LHCN-M2 (cell line): ENCODE measurements at places on chromosomes 16 and 17. TPM values are rescaled to one million over a fixed set of nuclear protein-coding genes. Genes with fewer than 3 reads are reported as not detected.

GRCh38 chr17:31527606-31528005 lies 136.1 kb downstream of the RAB11FIP4 start:
- DNase-seq, result no peak

DNA sequence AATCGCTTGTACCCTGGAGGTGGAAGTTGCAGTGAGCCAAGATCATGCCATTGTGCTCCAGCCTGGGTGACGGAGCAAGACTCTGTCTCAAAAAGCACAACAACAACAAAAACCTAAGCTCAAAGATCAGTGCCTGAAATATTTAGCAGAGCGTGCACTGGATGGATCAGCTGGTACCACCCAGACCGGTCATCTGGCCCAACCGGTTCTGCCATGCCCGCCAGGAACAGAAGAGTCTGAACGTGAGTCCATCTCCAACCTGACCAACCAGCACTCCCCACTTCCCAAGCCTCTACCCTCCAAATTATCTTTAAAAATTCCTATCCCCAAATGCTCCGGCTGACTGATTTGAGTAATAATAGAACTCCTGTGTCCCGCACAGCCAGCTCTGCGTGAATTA lies 1.5 kb upstream of the UQCC4 start:
- no peak for DNase-seq

DNA sequence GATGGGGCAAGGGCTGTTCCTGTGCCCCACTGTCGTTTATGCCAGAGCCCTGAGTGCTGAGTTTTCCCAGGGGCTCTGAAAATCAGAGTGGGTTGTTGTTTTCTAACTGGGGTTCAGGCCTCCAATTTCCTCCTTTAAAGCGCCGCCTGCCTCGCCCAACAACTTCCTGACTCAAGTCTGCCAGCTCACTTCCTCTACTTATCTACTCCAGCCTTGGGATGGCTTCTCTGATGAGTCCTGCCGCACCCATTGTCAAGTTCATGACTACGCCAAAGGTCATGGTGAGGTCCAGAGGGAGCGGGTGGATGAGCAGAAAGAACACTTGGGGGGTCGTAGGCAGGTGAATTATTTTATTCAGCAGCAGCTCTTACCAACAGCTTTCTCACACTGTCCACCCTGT lies 104.7 kb downstream of the UTP18 start:
- DNase-seq, result no peak

DNA sequence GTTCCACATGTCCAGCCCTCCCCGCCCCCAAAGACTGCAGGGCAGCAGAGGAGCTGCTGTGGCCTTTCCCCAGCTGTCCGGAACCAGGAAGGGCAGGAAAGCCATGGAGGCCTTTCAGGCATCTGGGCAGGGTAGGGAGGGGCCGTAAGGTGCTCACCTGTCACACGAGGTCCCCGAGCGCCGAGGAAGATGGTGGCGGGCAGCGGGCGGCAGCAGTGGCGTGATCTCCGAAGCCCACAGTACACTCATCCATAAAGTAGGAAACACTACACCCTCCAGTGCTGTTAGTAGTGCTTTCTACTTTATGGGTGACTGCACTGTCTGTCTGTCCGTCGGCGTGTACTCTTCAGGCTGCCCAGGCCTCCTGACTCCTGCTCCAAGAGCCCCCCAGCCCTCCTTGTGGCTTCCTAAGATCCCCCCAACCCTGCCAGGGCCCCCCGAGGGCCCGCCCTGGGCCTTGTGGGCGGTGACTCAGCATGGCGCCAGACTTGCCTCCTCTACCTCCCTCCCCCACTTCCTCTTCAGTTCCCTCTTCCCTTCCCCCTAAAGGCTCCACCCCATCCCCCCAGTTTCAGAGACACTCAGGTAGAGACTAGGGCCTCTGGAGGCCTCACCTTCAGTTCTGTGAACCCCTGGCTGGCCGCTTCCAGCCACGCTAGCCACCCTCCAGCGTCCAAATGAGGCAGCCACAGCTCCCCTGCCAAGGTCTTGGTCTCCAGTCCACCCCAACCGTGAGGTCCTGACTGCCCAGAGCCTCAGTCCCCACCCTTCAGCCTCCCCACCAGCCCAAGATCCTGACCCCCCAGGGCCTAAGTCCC lies 2.6 kb upstream of the TSPOAP1 start:
- no peak for DNase-seq

The KRT33A gene
- total RNA-seq, result not detected in 2 replicates

- no peak for DNase-seq
These were observed 72.1 kb downstream of the SLC5A11 start for GRCh38 chr16:24917891-24918290.

GRCh38 chr17:14320734-14321475 lies 20.0 kb downstream of the HS3ST3B1 start:
- no peak for DNase-seq

GRCh38 chr17:40510328-40510648 lies 8.9 kb upstream of the TNS4 start:
- peak; percentile 73 for DNase-seq

DNA sequence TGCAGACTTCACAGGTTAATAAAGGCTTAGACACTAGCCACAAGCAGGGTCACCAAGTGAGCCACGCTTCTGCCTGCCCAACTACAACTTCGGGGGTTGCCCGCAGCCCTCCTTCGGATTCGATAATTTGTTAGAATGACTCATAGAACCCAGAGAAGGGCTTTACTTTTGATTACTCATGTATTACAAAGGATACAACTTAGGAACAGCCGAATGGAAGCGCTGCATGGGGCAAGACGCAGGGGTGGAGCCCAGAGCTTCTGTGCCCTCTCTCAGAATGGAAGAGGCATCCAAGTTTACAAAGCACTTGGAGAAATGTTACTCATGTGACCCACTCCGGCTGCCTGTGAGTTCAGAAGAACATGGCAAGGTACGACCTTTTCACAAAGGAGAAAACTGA lies 7.5 kb upstream of the CDH5 start:
- DNase-seq, result peak; percentile 58

DNA sequence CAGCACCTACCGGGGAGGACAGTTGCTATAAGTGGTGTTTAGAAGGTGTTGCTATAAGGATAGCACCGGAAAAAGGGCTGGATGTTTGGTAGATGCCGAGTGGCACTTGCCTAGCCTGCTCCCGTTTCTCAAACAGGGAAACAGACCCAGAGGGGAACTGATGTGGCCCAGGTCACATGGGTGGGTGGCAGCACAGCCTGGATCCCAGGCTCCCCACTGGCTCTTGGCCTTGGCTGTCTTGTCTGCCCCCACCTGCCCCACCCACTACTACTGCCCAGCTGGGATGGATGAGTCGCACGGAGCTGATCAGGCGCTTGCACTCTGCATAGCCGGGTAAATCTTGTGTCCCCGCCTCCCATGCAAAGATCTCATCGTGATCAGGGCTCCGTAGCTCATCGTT lies 7.2 kb downstream of the SMTNL2 start:
- no peak for DNase-seq

The BAIAP3 gene
- total RNA-seq, result 0.46 and 0.51 TPM in 2 replicates

The GALNS gene
- 17.1 and 21.5 TPM in 2 replicates for total RNA-seq

DNA sequence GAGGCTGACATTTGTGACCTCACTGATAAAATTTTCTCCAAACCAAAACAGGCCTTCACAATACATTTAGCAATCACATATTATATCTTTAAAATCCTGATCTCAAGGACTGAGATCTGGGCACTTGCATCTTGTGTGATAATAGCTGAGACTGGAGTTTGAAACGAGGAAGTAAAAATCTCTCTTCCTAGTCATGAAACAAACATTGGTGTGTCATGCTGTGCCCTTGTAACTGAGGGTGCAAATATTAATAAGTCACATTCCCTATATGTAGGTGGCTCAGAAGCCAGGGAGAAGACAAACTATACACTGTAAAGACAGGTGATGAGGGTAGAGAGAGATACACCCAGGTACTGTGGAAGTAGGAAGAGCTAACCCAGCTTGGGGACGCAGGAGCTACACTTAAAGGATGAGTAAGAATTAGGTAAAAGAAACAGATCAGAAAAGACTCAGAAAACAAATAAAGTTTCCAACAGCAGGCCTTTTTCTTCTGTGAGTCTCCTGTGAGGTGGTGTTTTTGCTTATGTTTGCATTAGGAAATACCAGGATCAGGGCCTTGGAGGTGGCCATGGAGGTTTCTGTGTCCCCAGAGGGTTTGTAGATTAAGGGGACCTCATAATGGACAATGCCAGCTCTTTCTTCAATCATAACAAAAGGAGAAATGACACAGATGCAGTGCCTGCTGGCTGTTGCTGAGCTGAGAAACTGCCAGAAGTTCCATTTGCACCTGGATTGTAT lies 335.7 kb downstream of the GRIN2A start:
- DNase-seq, result peak; percentile 10

DNA sequence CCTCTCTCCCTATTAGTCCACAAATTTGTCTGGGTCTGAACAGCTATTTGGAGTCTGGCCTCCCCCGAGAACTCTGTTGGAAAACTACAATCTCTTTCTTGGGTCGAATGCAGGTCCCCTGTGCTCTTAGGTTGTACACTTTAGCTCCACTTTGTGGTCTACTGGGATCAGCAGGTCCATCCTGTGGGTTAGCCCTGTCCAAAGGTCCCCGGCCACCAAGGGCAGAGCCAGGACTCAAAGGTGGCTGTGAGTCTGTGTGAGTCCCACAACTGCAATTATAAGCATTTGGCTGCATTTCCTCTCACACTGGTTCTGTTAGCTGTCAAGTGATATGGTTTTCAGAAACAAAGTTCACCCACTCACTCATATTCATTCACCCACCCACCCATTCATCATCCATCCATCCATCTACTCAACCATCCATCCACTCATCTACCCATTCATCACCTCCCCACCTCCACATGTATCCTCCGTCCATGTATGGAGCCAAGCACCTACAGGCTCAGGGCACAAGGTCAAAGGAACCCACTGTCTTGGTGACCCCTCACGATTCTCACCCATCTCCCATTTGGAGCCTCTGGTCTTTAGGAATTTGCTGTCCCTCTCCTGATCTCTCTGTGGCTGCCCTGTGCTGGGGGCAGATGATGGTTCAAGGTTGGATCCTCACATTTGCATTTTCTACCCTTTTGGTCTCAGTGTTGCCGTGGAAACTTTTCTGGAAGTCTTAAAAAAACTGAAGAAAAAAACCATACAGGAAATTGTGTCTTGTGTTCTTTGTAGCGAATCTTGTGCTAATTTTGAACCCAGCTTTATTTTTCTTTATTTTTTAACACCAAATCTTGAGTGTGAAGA lies 45.8 kb downstream of the IRF8 start:
- no peak for DNase-seq

The RBFOX1 gene
- 1.8 and 3.7 TPM in 2 replicates for total RNA-seq

- no peak for DNase-seq
These were observed 1.8 kb upstream of the TMEM98 start for GRCh38 chr17:32926183-32926582.

- peak; percentile 41 for DNase-seq
These were observed 423.3 kb upstream of the MAF start for GRCh38 chr16:80023865-80024264.

- no peak for DNase-seq
These were observed 663 bp upstream of the GINS2 start for GRCh38 chr16:85689285-85689949.

DNA sequence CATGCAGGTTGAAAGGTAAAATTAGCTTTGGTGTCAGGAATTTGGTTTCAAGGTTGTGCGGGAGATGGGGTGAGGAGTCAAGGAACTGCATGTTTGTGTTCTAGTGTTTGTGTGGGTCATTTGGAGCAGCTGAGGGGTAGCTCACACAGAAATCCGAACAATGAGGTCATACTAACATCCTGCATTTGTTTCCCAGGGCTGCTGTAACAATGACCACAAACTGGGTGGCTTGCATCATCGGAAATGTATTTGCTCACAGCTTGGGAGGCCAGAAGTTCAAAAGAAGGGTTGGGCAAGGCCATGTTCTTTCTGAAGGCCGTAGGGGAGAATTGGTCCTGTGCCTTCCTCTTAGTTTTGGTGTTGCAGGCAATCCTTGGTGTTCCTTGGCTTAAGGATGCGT lies 287.4 kb downstream of the HAPSTR1 start:
- DNase-seq, result no peak
